Stimulated activated CD4-positive, alpha-beta T cell treated with anti-CD3 and anti-CD28 coated beads, Interleukin-2, amount 100 ng/mL, for 24 hours (primary cell): ENCODE measurements at places on chromosomes 11 and 22.
A peak's percentile ranks its signal among the peaks of the same experiment; 100 is the strongest.

GRCh38 chr11:60310407-60310998, 16.6 kb upstream of the MS4A6E start:
- DNase-seq = no peak

DNA sequence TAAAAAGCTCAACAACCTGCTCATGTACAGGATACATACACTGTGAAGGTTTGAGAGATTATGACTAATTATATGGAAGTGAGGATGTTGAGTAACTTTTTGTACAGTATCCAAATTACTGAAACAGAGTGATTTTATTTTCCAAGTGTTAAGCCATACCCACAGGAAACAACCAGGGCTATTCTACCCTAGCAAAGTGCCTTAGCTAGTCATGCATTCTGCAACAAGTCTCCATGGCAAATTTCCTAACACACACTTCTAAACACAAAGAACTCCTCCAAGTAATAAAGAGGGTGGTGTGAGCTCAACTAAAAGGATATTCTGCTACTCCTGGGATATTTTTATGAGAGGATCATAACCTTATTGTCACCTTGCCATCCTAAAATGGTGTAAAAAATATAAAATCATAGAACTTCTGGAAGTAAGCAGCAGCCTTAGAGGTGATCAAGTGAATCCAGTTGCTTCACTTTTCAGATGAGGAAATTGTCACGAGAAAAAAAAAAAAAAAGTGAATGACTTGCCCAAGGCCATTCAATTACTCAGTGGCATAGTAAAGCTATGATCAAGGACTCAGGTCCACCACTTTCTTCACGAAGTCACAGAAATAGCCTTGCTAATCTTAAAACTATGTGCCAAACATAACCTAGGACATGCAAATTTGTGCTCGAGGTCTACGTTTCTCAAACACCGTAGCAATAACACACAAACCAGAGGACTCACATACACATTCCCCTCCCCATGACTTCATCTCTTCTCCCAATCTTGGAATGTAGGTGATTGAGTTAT, 4.2 kb downstream of the LGR4 start:
- no peak for DNase-seq

DNA sequence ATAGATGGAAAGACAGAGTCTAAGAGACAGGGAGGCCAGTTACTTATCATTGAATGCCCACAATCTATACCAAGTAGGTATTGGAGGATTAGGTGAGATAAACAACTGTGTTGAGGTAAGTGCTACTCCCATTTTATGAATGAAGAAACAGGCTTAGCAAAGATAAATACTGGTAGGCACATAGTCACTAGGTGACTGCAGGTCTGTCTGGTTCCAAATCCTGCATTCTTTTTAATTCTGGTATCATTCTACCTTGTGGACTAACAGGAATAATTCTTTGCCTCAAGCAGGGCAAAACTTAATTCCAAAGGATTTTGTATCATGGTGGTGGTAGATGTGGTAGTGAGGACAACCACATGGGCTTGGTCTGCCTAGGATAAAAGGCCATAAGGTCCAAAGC, 28.4 kb downstream of the RNF169 start:
- no peak for DNase-seq

DNA sequence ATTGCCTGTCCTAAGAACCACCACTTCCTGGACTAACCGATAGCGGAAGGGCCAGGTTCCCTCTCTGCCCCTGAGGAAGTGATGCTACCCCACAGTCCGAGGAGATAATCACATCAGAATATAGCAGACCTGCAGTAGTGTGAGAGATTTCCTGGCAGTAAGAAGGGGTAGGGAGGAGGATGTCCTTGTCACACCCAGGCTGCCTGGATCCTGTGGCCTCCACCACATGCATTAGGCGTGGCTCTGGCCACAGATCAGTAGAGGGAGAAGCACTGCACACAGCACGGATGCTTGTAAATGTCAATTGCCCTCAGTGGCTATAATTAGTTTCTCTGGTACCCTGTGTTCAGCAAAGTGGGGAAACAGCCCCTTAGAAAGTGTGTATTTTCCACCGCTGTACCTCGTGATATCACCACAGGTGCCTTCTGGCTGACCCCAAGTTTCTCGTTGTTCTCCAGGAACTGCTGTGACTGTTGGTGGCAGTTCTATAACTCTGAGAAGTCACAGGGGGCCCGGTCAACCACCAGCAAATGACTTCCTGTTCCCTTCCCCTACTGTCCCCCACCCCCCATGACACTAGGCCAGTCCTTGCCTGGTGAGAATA, 61.8 kb downstream of the UBASH3B start:
- DNase-seq = no peak

DNA sequence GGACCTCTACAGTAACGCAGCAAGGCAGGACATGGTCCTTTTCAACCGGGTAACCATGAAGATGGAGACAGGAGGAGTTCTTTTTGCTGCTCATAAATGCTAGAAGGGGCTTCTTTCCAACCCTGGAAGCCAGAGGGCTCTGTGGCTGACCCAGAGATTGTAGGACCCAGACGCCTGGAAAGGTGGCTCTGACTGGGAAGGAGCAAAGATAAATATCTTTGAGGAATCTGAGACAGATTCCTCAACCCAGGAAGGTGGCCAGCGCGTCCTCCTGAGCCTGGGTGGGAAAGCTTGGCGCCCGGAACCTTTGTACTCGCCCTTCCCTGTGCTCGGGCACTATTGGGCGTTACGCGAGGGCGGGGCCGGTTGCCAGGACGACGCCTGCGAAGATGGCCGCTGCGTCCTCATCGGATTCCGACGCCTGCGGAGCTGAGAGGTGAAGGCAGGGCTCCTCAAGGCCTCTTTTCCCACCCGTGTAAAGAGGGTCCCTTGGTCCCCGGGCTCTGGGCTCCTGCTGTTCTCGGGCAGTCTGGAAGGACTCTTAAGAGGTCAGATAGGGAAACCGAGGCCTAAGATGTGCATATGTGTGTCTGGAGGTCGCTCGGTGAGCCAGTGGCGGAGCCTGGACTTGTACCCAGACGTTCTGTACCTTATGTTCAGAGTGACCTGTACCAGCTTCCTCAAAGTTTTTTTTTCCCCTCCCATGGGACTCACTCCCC, at the start of gene BBS1:
TSS of gene BBS1 (plus strand) at position 365 of the 719 bp plus-strand sequence. CDS start at position 390, 25 bp downstream.
- peak; percentile 87 for DNase-seq

- no peak for DNase-seq
Observed at GRCh38 chr11:71542879-71543777, 5.1 kb upstream of the KRTAP5-9 start.

DNA sequence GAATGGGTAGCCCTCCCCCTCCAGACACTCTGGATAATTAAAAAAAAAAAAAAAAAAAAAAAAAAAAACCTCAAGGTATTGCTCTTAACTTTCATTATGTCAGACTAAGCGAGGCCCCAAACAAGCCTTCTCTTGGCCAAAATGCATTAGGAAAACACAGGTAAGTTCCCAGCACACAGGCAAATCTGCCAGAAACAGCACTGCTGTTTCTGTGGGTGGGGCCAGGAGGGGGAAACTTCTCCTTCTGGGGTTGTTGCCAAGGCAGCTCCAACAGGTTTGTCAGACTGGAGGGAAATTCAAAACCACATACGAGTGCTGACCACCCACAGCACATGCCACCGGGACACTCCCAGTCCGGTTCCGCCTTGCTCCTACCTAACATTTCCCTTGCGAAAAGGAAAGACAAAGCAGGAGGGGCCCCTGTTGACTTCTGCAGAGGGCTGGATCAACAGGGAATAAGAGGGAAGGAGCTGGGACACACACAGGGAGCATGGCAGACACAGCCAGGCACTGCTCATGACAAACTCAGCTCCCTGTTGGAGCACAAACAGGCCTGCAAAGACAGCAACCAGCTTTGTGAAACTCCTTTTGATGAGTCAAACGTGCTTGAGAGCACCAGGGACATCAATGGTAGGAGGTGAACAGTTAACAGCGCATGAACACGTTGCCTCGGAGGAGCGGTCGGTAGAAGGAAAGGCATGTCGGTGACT, 55.0 kb downstream of the MYH9 start:
- DNase-seq = peak; percentile 68

GRCh38 chr11:45702511-45702910, 37.1 kb upstream of the CHST1 start:
- no peak for DNase-seq

DNA sequence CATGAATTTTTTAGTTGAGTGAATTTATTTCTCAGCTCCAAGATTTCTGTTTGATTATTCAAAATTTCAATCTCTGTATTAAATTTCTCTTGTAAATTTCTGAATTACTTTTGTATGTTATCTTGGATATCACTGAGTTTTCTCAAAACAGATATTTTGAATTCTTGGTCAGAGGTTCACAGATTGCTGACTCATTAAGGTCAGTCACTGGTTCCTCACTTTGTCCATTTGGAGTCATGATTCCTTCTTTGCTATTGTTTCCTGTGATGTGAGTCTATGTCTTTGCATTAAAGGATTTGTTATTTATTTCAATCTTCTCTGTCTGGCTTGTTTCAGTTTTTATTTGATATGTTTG, 10.2 kb upstream of the IL17RA start:
- no peak for DNase-seq

- no peak for DNase-seq
Observed at GRCh38 chr11:47609675-47610074, 15.5 kb upstream of the C1QTNF4 start.

DNA sequence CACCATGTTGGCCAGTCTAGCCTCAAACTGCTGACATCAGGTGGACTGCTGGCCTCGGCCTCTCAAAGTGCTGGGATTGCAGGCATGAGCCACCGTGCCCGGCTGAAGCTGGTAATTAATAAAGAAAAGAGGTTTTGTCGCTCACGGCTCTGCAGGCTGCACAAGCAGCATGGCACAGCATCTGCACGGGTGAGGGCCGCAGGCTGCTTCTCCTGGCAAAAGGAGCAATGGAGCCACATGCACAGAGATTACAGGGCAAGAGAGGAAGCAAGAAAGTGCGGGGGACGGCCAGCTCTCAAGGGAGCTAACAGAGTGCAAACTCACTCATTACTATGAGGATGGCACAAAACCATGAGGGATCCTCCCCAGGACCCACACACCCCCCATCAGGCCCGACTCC, 4.7 kb upstream of the PARVB start:
- DNase-seq = no peak

DNA sequence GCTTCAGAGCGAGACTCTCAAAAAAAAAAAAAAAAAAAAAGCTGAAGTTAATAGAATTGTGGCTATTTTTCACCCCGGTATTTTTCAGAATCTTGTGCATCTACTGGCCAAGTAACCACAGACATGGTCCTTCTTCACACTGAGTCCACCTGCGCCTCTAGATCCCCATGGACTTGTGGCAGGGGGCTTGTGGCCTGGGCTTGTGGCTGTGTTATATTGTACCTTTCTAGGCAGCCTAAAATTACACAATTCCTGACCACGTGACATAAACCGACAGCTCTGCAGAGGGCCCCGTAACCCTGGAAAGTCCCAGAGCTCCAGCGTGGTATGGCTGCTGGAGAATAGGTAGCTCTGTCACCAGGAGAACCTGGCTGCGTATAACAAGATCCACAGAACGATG, 10.9 kb upstream of the NAALADL1 start:
- DNase-seq = no peak

- no peak for DNase-seq
Observed at GRCh38 chr11:13009476-13009920, 382 bp downstream of the RASSF10 start.

DNA sequence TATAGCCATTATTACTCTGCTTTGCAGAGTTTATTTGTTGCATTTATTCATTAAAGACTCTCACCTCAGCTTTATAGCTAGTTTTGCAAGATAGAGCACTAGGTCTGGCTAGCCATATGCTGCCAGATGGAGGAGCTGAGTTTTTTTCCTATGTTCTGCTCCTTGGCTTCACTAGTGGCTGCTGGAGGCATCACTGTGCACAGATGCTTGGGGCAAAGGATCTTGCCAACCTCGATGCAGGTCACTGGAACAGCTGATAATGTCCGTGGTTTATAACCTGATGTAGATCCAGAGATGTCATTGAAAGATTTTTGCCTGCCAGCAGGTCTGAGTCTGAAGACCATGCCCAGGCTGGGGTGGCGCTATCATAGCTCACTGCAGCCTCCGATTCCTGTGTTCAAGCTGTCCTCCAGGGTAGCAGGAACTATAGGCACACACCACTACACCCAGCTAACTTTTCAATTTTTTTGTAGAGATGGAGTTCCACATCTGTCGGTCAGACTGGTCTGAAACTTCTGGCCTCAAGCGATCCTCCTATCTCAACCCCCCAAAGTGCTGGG, 63.2 kb downstream of the PACS1 start:
- no peak for DNase-seq
